ENCODE measurements at places on chromosomes 1 and 21.

GRCh38 chr1:5632224-5632623 is 360.0 kb downstream of the NPHP4 start:
- no peak for DNase-seq

GRCh38 chr1:13730291-13730690 is 30.3 kb downstream of the PRDM2 start:
- no peak for DNase-seq

DNA sequence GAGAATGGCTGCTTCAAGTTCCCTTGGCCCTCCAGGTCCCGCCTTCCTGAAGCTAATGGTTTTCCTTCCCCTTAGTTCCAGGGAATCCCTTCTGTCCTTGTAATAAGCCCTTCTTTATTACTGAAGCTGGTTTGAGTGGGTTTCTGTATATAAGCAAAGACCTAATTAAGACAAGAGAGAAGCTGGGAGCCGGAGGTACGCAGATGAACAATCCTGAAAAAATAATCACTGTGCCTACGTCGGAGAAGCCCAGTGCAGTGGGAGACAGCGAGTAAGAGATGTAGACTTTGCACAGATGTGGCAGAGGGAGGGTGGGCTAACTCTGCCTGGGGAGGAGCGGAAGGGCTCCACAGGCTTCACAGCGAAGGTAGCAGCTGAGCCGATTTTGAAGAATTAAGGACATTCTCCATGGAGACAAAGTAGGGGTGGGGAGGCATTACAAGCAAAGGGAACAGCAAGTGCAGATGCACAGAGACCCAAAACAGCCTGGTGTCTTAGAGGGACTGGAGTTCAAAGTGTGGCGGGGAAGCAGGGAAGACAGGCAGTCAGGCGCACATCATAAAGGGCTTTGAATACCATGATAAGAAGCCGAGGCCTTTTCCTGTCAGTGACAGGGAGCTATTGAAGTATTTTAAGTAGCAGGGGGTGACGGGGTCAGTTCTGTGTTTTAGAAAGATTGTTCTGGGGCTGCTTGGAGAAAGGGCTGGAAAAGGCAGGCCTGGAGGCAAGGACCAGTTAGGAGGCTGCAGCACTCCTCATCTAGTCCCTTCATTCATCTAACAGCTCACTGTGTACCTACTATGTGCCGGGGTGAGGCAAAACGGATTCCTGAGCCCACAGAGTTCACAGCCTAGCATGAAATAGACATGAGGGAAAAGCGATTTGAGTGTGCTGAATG is 6.5 kb downstream of the RIMS3 start:
- no peak for DNase-seq

GRCh38 chr1:91700332-91700731 is 185.6 kb downstream of the TGFBR3 start:
- peak; percentile 75 for DNase-seq

- DNase-seq = no peak
Observed at GRCh38 chr1:216606047-216606637, 117.1 kb downstream of the ESRRG start.

- DNase-seq = no peak
Observed at GRCh38 chr21:33053951-33054350, 16.0 kb upstream of the OLIG1 start.

DNA sequence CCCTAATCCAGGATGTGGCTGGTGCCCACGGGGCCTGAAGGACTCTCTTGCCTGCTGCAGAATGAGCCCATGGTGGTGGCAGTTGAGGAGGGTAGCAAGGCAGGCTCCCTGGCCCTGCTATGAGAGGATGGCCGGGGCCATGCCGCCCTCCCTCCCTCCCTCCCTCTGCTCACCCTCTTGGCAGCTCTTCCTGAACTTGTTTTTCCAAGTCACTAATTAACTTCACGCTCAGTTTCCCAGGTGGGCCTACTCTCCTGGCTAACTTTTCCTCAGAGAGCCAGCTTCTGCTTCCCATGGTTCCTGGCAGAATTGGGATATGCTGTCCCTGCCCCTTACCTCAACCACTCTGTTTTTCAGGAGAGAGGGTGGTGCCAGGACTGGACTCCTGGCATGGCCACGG is 10.2 kb downstream of the KCNC4 start:
- DNase-seq = no peak

- DNase-seq = peak; percentile 50
Observed at GRCh38 chr21:34983680-34984086, 65.4 kb downstream of the RUNX1 start.

- no peak for DNase-seq
Observed at GRCh38 chr1:205442051-205442725, 13.7 kb downstream of the BLACAT1 start.

- no peak for DNase-seq
Observed at GRCh38 chr1:46131093-46131492, 1.3 kb downstream of the PIK3R3 start.

DNA sequence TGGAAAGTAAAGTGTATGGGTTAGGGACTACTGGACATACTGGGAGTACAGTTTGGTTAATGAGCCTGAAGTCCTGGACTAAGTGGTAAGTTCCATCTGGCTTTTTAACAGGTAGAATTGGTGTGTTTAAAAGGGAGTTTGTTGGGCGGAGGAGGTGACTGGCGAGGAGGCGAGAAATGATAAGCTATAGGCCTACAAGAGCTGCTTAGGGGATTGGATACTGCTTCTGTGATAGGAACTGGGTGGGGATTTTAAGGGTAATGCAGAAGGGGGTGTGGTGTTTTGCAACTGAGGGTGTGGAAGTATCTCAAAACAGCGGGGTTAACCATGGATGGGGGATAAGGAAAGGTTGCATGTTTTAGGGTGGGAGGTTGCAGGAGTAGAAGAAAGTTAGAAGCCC is 3.5 kb downstream of the ERVH48-1 start:
- DNase-seq = no peak

DNA sequence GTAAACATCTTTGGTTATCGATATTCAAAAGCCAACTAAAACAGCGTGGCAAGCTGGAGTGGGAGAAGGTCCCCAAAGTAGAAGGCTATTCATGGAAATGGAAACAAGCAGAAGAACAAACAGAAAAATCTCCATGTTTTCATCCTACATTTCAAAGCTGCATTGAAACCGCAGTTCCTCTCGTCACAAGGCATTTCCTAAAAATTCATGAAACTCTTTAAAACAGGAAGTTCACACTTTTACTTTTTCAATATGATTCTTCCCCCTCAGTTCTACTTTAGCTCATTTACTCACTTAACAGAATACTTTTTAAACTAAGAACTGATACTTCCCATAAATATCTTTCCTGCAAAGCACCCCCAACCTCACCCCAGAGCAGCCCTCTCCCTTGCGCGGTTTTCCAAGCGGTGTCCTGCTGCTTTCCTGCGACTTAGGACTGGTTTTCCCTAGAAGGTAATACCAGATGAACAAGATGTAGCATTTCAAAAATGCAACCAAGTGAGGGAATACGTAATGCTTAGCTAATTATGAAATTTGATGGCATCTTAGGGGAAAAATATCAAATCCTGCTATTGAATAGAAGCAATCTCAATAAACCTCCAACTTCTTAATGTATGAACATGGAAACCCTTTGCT is 228.3 kb upstream of the PKN2 start:
- DNase-seq = no peak

- DNase-seq = no peak
Observed at GRCh38 chr21:39611551-39612190, 1.1 kb upstream of the B3GALT5 start.

- DNase-seq = no peak
Observed at GRCh38 chr21:37623689-37624088, 257.1 kb downstream of the DYRK1A start.

DNA sequence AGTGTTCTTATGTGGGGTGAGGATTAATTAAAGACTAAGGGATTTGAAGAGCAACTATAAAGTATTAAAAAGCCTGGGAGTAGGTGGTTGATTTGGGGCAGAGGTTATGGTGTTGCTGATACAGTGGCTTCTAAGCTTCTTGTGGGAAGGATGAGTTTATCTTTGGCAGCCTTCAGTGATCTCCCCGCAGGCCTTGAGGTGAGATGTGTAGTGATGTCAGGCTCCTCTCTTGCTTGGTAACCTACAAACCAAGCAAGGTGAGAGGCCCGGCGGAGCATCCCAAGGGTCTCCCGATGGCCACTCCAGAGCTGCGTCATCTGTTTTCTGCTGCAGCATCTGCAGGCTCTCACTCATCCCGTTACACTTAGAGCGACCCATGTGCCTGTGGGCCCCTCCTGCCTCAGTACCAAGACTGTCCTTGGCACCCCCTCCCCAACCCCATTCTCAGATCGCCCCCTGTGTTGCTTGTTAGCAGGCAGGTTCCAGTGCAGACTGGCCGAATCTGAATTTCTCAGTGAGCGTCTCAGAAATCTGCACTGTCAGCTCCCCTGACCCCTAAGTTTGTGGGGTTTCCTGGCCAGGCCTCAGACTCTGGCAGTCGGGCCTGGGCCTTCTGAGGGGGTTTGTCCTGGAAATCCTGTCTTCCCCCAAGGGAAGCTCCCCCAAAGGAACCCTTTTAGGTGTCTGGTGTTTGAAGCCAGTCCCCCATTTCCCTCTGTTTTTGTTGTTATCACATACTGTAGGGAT is 77.9 kb downstream of the GALNT2 start:
- DNase-seq = no peak

- no peak for DNase-seq
Observed at GRCh38 chr21:15373941-15374340, 309.1 kb upstream of the NRIP1 start.

DNA sequence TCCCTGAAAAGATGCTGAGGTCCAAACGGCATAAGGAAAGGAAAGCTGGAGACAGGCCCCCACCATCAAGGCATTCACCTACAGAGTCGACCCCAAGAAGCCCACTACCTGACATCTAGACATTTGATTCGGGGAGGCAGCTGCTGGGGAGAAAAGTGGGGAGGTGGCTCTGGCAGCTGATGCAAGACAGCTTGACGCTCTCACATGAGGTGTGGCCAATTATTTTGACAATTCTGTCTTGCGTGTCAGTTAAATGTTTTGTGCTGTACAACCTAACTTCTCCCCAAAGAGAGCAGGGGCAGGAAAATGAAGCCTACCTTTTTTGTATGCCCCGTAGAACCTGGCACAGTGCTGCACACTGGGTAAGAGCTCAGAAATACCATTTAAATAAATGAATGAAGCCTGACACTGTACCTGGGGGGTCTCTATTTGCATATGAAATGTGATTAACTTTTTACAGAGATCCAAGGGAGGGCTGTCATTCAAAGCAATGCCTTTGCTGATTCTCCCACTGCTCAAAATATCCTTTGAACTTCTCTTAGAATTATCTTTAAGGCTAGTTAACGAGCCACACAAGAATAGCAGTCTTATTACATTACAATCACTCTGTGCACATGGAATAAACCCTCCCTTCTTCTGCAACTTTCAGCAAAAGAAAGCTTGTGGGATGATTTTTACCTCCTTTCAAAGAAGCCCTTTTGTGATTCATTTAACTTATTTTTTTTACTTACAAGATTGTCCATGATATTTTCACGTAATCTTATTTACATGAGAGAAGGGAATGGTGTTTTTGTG is 163.2 kb downstream of the TNR start:
- no peak for DNase-seq

GRCh38 chr1:182119631-182120030 is 58.1 kb upstream of the ZNF648 start:
- DNase-seq = no peak

DNA sequence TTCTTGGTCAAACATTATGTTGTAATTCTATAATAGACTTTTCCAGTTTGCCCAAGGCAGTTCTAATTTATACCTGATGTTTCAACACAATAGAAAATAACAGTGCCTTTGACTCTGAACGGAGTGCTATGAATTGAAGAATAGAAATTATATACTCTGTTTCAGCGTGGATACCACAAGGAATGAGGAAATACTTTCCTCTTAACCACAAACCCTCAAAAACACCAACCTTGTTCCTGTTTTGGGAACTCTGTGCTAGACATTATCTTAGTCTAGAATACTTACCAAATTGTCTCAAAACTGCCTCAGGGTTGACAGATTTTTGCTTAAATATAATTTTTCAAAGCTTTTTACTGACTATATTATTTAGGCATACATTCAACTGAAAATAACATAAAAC is 1629.3 kb downstream of the MRPL39 start:
- DNase-seq = no peak

DNA sequence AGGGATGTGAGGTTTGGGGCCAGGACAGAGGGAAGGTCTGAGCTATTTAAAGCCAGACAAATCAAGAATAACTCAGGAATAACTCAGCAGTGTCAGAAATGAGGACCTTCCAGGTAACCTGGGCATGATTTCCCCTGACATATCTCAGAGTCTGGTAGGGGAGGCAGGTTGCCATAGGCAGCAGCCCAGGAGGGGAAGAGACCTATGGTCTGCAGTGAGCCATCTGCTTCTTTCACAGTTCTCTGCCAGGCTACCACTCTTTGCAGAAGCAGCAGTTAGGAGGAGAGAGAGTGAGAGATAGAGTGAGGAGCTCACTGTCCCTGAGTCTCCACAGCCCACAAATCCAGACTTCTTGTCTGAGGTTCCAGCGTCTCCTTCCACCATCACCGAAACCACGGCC is 6.3 kb upstream of the VSIG8 start:
- DNase-seq = no peak

DNA sequence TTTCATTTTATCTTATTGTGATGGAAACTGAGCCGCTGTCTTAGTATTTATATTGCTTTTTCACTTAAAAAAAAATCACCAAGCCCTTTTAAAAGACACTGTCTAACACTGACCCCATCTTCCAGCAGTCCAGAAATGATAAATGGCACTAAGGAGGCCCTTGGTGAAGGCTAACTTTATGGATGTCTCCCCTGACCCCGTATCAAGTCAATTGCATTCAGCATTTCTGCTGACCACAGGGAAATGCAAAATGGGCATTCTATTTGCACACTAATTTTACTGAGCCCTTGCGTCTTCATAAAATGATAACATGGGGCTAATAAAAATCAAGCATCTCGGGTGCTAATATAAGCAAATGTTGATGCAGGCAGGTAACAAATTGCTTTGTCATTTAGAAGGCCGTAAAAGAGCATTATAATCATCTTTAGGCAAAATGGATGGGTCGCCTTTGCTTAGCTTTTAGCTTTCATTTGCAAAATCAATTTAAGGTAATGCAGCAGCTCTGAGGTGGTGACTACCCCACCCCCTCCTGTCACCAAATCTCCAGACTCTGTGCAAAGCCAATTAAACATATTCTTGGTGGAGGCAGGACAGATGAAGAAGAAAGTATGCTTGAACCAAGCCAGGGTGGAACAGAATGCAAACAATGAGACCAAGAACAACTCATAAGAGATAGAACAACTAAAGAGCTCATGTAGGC is 110.8 kb downstream of the BEND5 start:
- no peak for DNase-seq

DNA sequence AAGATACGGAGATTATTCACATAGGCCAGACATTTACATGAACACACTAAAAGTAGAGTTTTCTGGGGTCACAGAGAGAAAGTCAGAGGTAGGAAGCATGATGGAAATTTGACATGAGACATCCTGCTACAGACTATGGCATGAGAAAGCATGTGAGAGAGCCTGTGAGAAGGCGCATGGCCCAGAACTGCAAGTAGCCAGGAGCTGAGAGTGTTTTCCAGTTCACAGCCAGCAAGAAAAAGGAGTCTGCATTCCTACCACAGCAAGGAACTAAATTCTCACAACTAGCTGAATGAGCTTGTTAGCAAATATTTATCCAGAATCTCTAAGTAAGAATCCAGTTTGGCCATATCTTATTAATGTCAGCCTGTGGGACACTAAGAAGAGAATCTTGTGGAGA is 673.3 kb downstream of the BRINP3 start:
- DNase-seq = no peak

Measured in AG08395 (cell line).